ENCODE measurements at places on chromosomes 12 and 14. TPM values are rescaled to one million over a fixed set of nuclear protein-coding genes. Genes with fewer than 3 reads are reported as not detected.

- no peak for DNase-seq
- H3K36me3 ChIP-seq, result no peaks in the 10 kb centered on the region
- H3K4me3 ChIP-seq, result no peak overlapping the region
- no peak overlapping the region for H3K27ac ChIP-seq
Measured at GRCh38 chr12:116411977-116412376, 134.5 kb upstream of the MED13L start.

Gene TTC8
- 16.3 TPM for total RNA-seq

Gene SLC7A8
- total RNA-seq, result 17.8 TPM

Gene SNW1
- total RNA-seq, result 23.1 TPM

GRCh38 chr14:26548406-26548805, 49.4 kb downstream of the NOVA1 start:
- H3K4me3 ChIP-seq, result no peak overlapping the region
- H3K4me1 ChIP-seq, result no peaks in the 10 kb centered on the region
- no peak overlapping the region for H3K27ac ChIP-seq
- no peaks in the 10 kb centered on the region for H3K36me3 ChIP-seq

DNA sequence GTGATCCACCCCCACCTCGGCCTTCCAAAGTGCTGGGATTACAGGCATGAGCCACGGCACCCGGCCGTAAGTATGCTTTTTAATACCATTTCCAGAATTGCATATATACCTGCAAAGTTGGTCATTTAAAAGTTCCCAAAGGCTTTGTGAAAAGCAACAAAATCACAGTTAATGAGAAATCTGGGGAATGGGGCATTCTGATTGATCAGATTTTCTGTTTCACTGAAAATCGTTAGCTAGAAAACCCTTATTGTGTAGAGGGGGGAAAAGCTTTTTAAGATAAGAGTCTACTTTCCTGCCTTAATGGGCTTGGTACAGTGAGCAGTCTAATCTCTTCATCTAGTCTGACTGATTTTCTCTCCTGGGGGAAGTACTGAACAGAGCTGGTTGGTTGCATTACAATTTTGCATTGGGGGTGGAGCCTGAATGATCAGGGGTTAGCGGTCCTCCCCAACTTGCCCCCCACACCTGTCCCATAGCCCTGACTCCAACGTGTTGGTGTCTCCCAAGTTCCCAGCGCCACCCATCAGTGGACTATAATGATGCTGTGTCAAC, 23.8 kb downstream of the IL31 start:
- H3K36me3 ChIP-seq, result no peaks in the 10 kb centered on the region
- no peak for DNase-seq
- no peaks in the 10 kb centered on the region for H3K27me3 ChIP-seq
- no peak overlapping the region for H3K4me3 ChIP-seq
- no peak overlapping the region for H3K27ac ChIP-seq
- H3K4me1 ChIP-seq, result no peaks in the 10 kb centered on the region

Gene PRICKLE1
- total RNA-seq, result 3.6 TPM

- no peak for DNase-seq
- no peak overlapping the region for H3K4me3 ChIP-seq
- no peaks in the 10 kb centered on the region for H3K36me3 ChIP-seq
- no peaks in the 10 kb centered on the region for H3K27me3 ChIP-seq
Measured at GRCh38 chr14:82549306-82549990, 1015.8 kb upstream of the SEL1L start.
